ENCODE measurements at places on chromosomes 2 and 18.

DNA sequence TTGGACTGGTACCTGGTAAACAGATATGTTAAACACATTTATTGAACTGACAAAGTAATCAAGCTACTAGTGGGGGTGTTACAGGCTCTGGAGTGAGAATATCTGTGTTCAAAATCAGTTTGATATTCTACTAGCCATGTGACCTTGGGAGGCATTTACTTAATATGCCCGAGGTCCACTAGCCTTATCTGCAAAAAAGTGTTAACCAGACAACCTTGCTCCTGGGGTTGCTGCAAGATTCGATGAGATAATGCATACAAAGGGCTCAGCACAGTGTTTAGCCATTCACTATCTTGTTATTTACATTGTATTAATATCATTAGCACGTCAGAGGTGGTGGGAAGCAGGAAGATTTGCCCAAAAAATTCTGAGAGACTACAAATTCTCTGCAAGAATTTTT lies 103.3 kb downstream of the CDH2 start:
- DNase-seq: no peak
- no peak overlapping the region for H3K27ac ChIP-seq
- H3K4me1 ChIP-seq: no peaks in the 10 kb centered on the region
- no peak overlapping the region for H3K4me3 ChIP-seq
- no peaks in the 10 kb centered on the region for H3K27me3 ChIP-seq

GRCh38 chr2:21773168-21773567 lies 649.4 kb downstream of the TDRD15 start:
- H3K27me3 ChIP-seq: no peaks in the 10 kb centered on the region
- DNase-seq: no peak
- no peaks in the 10 kb centered on the region for H3K36me3 ChIP-seq
- no peak overlapping the region for H3K27ac ChIP-seq
- H3K4me1 ChIP-seq: no peaks in the 10 kb centered on the region

DNA sequence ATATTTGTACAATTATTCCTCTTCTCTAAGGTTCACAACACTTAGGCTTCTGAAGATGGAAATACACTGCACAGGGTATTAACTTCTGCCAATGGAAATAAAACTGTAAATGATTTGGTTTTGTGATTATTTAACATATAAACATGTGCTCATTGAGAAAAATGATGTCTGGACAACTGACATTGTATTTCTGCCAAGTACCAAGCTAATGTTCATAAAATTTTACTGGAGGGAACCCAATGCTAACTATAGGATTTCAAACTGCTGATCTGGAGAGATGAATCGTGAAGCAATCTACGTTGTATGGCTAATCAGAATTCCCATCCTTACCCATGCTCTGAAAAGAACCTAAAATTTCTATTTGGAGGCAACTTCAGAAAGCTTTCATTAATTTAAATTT lies 279.7 kb downstream of the NRXN1 start:
- no peak overlapping the region for H3K27ac ChIP-seq
- no peaks in the 10 kb centered on the region for H3K4me1 ChIP-seq
- no peak for DNase-seq
- no peaks in the 10 kb centered on the region for H3K36me3 ChIP-seq
- H3K27me3 ChIP-seq: no peaks in the 10 kb centered on the region

DNA sequence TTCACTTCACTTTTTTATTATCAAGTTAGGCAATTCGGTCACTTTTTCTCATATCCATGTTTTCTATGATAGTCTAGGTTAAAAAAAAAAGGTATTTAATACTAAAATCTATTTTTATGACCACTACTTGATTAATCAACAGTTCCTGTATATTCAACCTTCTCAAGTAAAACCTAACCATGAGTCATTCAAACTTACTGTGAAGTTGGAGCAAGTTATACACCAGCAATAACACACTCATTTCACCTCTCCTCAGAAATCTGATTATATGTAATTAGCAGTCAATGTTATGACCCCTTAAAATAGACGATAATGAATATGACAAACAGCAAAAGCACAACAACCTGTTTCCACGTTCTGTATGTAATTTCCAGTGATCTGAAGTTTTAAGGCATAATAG lies 35.0 kb upstream of the ADAM17 start:
- no peaks in the 10 kb centered on the region for H3K27me3 ChIP-seq
- no peak overlapping the region for H3K4me3 ChIP-seq
- H3K4me1 ChIP-seq: peaks cover 50% of the 10 kb centered on the region
- peaks cover 64% of the 10 kb centered on the region for H3K36me3 ChIP-seq
- H3K27ac ChIP-seq: peak overlapping the region; percentile 29

DNA sequence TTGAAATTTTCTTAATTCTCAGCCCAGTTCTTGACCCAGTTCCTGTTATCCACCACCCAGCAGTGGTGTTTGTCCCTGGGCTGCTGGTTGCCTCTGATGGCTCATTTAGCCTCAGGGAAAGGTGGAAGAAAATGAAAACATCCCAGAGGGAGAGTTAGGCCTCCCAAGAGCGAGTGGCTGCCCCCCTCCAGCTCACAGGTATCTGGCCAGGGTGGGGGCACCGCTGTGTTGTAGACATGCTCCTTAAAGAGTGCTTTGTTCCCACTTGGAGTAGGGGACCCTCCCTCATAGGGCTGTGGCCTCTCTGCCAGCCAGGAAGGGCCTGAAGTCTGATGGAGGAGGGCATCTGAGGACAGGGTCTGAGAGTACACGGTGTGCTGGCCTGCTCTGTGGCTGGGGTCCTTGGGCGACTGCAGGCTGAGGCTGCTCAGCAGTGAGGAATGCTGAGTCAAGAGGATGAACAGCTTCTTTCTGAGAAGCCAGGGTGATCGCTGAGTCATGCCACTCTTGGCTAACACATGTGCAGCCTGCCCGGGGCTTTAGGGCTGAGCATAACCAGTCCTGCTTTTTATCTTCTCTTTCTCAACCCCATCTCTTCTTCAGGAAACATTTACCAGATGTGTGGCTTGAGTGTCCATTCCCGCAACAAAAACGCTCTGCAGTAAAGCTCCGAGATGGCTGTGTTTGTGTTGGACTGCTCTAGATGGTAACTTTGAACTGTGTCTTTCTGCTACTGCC lies 72.3 kb downstream of the IL1R2 start:
- no peak for DNase-seq
- H3K4me1 ChIP-seq: no peaks in the 10 kb centered on the region
- no peak overlapping the region for H3K4me3 ChIP-seq
- H3K27me3 ChIP-seq: peaks cover 33% of the 10 kb centered on the region

DNA sequence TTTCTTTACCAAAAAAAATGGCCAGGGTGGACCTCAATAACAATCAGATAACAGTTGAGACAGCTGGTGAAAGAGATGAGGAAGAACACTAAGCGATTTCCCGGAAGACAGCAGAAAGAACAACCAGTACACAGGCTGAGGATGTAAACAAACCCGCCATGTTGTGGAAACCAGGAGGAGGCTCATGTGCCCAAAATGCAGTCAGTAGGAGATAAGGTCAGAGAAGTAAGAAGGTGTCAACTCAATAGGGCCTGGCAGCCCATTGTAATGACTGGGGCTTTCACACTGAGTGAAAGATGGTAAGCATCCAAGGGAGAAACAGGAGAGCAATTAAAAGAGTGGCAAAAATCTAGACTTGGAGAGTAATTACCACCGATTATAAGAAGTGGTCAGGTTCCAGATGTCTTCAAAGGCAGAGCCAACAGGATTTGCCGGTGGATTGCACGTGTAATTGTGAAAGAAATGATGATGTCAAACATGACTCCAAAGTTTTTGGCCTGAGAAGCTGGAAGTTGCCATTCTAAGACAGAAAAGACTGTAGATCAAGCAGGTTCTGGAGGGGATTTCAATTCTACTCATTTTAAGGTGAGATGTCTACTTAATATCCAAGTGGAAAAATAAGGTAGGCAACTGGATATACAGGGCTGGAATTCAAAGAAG lies 77.7 kb upstream of the CYP1B1 start:
- no peak for DNase-seq
- no peaks in the 10 kb centered on the region for H3K36me3 ChIP-seq
- no peak overlapping the region for H3K27ac ChIP-seq

GRCh38 chr18:13889671-13890070 lies 25.7 kb downstream of the MC2R start:
- no peak overlapping the region for H3K27ac ChIP-seq
- no peak for DNase-seq
- no peaks in the 10 kb centered on the region for H3K4me1 ChIP-seq
- no peaks in the 10 kb centered on the region for H3K36me3 ChIP-seq
- H3K27me3 ChIP-seq: peaks cover 65% of the 10 kb centered on the region
- H3K4me3 ChIP-seq: no peak overlapping the region
